ENCODE measurements at places on chromosomes 2 and 18.

DNA sequence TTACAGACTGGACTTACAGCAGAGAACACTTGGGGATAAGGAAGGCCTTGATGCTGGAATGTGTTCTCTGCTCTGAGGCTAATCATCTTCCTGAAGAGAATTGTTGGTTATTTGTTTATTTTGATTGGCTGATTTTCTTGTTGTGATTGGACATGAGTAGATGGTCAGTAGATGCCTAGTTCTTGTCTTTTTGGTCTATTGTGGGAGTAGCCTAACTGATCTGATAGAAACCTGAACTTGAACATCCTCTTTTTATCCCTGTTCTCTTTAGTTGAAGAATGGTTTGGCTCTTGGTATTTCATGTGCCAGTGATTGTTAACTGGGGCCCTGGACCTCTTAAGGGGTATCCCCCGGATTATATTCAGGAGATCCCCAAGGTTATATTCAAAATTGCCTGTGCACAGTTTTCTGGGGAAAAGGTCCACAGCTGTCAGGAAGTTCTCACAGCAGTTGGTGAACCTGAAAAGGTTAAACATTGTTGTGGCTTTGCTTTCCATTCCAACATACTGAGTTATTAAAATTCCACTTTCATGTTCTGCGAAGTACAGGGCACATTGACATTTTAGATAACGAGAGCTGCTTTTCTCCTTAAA is 13.6 kb downstream of the TWSG1 start:
- DNase-seq: no peak

GRCh38 chr2:37412231-37412630 is 67.8 kb downstream of the QPCT start:
- DNase-seq: no peak

DNA sequence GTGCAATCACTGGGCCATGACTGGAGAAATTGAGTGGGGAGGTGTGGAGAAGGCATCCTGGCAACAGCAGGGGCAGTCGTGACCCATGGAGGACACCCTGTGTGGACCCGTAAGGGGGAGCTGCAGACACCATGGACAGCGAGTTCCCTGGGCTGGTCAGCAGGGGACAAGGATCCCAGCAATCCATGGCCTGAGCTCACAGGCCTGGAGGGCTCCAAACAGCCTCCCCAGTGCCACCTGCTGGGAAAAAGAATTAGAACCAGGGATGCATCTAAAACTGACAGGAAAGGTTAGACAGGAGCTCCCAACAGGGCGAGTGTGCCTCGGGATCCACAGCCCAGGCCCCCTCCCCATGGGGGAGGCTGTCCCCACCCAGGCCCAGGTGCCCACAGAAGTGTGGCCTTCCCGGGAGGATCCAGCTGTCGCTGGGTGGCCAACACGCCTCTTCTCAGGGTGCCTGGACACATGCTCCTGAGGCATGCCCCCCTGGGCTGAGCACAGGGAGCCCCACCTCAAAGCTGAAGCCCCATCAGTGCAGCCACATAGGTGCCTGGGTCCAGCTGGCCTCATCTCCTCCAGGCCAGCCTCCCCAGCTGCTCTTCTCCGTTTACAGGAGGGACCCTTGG is 20.5 kb upstream of the KIF1A start:
- no peak for DNase-seq

DNA sequence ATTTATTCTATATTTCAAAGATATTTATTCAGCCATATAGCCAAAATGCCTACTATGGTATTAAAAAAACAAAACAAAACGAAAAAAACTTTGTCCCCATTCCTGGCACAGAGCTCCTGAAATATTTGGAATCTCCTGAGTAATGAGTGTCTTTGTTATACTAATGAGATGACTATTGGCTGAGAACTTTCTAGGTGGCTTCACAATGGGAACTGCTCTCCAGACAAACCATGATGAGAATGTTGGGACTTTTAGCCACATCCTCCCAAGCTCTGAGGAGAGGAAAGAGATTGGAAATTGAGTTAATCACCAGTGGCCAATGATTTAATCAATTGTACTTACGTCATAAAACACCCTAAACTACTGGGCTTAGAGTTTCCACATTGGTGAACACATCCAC is 631.8 kb upstream of the SETBP1 start:
- no peak for DNase-seq

DNA sequence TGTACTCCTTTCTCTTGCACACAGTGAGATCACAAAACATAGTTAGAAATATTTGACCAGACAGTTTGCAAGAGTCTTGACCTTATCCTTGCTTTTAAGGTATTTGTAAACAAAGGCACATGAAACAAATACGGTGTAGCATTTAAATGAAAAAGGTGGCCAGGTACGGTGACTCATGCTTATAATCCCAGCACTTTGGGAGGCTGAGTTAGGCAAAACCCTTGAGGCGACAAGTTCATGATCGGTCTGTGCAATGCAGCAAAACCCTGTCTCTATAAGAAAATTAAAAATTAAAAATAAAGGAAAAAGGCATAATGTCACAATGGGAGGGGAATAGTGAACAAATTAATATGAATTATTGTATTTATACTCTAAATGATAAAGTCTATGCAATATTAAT is 109.5 kb upstream of the PIK3C3 start:
- DNase-seq: no peak

- no peak for DNase-seq
Measured at GRCh38 chr2:24494410-24494809, 3.4 kb downstream of the NCOA1 start.

DNA sequence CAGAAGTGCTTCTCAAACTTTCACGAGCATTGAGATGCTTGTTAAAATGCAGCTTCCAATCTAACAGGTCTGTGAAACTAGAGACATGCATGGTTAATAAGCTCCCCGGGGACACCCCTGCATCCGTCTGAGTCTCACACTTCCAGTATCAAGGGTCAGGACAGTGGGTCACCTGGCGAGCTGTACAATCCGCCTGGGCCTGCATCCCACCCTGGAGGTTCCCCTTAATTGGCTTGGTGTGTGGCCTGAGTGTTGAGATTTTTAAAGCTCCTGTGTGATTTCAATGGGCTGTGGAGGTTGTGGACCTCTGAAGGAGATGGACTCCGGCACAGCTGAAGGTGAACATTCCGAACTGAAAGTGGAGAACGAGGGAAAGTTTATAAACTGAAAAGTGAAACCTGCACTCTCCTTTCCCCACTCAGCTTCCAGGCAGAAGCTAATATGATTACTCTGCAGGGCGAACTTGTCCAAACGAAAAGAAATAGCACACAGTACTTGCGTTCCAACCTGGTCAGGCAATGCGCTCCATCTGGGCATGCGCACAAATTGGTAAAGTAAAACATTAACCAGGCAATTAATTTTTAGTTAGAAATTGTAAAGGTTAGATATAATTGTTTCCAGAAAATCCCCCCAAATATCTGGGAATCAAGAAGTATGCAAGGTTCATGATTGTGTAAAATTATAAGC is 191.7 kb upstream of the ALKAL2 start:
- no peak for DNase-seq

DNA sequence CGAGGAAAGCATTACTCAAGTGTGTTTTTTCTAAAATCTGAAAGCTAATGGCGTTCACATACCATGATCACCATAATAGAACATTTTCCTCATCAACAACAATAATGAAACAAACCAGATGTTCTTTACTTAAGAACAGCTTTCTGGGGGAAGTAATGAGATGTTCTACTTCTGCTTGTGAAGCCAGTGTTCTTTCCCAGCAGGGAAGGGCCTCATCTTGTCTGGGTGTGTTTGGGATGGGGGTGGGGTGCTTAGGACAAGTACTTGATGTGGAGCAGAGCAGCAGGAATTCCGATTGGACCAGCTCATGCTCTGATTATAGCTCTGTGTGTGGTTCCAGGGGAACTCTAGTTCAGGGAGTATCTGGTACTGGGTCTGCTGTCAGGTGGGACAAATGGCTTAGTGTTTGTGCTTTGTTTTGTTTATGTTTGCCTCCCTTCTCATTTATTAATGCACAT is 163.0 kb upstream of the NOSTRIN start:
- DNase-seq: no peak

DNA sequence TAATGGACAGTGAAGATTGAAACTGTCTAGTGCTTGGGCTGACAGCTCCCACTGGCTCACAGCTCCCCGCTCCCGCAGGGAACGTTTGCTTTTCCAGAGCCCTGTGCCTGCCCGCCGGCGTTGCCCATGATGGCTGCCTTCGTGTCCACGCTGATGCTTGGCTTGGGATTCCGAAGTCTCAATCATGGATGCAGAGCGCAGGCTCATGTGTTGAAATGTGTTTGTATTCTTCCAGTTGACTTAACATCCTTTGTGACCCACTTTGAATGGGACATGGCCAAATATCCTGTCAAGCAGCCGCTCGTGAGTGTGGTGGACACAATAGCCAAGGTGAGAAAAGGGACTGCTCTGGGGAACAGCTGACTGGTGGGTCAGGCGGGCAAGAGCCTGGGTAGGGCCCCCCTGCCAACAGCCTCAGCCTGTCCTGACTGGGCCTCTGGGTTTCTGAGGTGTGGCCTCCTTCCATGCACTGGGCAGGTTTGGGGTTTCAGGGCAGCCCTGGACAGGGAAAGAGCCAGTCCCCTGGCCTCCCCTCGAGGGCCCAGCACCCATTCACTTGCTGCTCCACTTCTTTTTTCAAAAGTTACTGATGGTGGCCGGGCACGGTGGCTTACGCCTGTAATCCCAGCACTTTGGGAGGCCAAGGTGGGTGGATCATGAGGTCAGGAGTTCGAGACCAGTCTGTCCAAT is 42.8 kb downstream of the ATP6V1C2 start:
- DNase-seq: no peak

DNA sequence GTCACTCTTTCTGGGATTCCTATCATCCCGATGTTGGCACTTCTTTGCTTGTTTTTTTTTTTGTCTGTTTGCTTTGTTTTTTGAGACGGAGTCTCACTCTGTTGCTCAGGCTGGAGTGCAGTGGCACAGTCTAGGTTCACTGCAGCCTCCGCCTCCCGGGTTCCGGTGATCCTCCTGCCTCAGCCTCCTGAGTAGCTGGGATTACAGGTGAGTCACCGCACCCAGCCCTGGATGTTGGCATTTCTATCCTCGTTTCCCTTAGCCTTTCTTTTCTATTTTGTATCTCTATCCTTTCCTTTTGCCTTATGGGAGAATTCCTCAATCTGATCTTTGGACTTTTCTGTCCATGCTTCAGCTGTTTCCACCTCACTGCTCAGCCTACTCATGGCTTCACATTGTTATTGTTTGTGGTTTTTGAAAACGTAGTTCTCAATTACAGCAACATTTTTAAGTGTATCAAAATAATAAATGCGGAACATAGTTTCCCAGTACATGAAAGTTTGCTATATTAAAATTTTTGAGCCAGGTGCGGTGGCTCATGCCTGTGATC is 62.1 kb upstream of the ZNF516 start:
- DNase-seq: no peak

GRCh38 chr18:79586436-79587225 is 93.0 kb upstream of the CTDP1 start:
- DNase-seq: no peak

GRCh38 chr18:66759050-66759828 is 155.3 kb upstream of the CDH19 start:
- no peak for DNase-seq

DNA sequence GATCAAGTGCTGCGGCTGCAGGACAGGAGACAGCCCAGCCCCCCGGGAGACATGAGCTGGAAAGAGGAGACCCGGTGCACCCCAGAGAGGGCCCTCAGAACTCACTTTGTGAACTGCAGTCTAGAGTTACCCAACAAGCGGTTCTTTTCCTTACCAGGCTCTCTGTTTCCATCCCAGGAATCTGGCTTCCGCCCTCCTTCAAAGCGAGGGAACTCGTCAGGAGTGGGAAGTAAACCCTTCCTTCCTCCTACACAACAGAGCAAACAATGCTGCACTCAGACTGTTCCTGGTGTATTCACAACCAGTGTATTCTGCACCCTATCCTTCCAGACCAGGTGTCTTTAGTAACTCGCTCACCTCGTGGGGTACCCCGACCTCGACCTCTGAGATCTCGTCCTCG is 8.0 kb downstream of the SFT2D3 start:
- no peak for DNase-seq

DNA sequence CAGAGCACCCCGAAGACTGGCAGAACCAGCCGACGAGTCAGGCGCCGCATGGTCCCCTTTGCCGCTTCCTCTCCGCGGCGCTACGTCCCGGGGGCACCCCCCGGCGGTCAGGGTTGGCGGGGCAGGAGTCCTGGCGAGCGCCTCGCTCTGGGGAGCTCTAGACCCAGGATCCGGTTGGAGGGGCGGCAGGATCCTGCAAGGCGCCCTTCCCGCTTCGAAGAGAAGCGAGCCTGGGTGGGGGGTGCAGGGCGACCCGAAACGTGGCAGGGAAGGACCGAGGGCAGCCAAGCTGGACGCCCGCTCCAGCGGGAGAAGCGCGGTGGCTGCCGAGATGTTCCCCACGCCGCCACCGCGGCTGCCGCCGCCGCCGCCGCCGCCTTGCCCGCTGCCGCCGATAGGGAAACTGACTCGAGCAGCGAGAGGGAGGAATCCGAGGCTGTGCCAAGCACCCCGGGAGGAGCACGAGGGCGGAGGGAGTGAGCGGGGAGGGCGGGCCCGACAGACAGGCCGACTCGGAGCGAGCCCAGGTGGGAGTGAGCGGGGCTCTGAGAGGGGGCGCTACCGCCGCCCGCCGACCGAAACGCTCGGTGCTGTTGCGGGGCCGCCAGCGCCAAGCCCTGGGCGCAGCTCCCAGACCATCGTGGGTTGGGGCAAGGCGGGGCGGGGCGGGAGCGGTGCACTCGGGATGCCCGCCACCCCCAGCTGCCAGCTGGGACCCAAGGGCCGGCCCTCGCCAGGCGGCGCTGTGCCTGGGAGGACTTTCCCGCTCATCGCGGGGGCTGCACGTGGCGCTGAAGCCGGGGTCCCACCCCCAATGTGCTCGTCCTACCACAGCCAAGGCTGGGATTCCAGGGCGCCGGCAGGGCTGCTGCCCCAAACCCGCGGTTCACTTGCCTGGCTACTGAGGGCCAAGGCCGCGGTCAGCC is at the start of gene GALNT14:
Gene GALNT14 (minus strand): TSS at position 404 of the 926 bp plus-strand sequence. CDS start 354 bp downstream, at position 50.
- DNase-seq: peak; percentile 33

DNA sequence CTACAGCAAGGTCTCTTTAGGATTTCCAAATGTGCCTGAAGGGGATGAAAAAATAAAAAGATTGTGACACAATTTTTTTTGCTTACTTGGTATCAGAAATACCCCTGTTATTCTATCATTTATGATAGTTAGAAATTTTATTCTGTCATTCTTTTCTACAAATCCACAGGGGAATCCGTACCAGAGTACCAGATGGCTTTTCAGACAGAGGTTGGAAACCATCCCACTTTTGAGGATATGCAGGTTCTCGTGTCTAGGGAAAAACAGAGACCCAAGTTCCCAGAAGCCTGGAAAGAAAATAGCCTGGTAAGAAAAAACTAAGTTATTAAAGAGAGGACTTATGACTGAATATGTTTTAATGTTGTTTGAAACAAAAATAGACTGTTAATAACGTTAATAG is 92.6 kb upstream of the FAM117B start:
- no peak for DNase-seq

- no peak for DNase-seq
Measured at GRCh38 chr2:176699098-176699497, 429.9 kb downstream of the MTX2 start.

GRCh38 chr18:58175122-58175785 is 131.2 kb downstream of the NEDD4L start:
- no peak for DNase-seq
